Stimulated activated CD4-positive, alpha-beta T cell treated with anti-CD3 and anti-CD28 coated beads, Interleukin-4, amount 100 ng/mL, for 4 hours (primary cell): ENCODE measurements at places on chromosomes 3 and 15.

DNA sequence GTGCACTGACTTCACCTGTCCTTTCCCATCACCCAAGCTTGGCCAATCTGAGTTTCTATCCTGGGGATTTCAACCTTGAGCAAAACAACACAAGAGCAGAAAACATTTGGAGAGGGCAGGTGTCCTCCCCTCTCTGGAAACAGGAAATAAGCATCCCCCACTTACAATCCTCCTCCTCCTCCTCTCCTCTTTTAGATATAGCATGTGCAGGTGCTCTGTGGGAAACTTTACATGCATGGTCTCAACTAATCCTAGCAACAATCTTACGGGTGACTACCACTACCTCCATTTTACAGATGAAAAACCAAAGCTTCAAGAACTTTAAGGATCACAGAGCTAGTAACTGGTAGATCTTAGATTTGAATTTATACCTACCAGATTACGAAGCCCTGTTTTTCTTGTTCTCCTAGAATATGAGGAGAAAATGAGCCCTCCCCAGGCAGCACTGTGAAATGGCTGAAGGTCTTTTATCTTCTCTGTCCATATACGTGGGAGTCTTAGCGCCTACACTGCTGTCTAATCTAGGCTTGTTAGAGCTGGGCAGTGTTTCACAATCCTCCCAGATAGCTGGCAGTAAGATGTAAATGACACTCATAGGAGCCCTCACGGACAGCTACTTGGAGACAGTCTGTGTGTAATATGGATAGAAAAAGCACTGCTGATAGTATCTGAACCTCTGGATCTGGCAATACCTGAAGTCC, 301.2 kb upstream of the PROK2 start:
- DNase-seq: no peak

- no peak for DNase-seq
Observed at GRCh38 chr3:27971600-27971999, 249.5 kb upstream of the EOMES start.

DNA sequence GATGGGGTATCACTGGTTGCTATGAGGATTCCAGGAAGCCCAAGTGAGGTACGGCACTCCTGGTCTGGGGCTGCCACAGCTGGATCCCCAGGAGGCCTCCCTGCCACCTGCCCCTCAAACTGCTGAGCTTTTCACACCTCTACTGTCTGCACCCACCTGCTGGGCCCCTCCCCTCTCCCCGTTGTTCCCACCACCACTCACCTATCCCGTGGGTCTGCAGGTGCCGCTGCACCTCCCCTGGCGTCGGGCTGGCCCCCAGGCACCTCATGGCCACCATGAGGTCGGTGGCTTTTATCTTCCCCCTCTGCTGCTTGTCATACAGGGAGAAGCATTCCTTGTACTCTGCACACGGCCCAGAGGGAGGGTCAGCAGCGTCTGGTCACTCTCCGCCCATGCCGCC, 5.8 kb downstream of the CALML4 start:
- no peak for DNase-seq

GRCh38 chr3:192516820-192517219, 210.5 kb downstream of the FGF12 start:
- DNase-seq: no peak

DNA sequence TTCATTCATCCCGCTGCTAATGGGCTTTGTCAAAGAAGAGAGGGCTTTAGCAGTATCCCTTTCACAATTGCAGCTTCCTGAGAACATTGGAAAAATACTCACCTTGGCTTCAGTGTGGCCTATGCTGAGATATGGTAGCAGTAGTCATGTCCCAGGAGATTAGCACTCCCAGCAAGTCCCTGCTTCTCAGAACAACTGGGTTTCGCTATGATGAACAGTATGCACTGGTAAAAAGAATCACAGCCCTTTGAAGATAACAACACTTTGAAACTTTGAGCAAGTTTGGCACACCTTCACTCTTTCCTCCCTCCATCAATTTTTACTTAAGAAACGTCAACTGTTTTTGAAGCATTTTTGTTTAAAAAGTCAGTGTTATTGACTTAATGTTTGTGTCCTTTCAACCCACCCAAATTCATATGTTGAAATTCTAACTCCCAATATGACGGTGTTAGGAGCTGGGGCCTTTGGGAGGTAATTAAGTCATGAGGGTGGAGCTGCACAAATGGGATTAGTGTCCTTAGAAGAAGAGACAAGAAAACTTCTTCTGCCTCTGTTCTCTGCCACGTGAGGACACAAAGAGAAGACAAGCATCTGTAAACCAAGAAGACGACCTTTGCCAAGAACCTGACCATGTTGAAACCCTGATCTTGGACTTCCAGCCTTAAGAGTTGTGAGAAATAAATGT, 17.8 kb upstream of the PLSCR4 start:
- no peak for DNase-seq

- no peak for DNase-seq
Observed at GRCh38 chr15:40722934-40723333, 28.0 kb downstream of the RAD51 start.

GRCh38 chr3:16106050-16106449, 68.4 kb upstream of the GALNT15 start:
- DNase-seq: no peak

- no peak for DNase-seq
Observed at GRCh38 chr3:100789579-100789978, 80.3 kb downstream of the TFG start.

- no peak for DNase-seq
Observed at GRCh38 chr15:64461721-64462162, 1.4 kb downstream of the ZNF609 start.

GRCh38 chr3:58009026-58009748, 965 bp downstream of the FLNB start:
- peak; percentile 29 for DNase-seq

DNA sequence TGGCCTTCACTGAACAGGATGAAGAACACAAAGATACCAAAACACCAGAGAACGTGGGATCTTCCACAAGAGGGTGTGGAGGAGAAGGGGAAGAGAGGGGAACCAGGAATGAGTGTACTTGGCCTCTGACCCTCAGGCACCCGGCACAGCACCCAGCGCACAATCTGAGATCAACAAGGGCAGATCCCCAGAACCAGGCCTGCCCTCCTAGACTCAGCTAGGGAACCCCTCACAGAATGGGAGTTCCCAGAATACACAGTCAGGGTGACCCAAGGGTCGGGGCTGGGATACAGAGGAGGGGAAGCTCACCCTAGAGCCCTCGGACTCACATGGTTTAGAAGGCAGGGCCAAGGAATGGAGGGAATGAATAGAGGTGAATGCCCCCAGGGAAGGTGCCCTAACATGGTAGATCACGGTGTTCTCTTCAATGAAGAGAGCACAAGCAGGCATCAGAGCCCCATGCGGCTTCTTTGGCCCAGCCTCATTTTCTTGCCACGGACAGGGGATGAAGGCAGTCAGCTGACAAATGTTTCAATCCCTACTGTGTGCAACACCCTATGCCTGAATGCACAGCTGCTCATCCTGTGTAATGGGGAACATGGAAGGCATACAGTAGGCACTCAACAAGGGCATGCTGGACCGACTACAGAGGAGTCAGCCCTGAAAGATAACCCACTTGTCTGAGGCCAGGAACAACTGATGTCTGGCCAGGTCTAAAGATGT, 13.1 kb downstream of the BMF start:
- no peak for DNase-seq
